AG09309 (cell line): ENCODE measurements at places on chromosomes 6 and 20.

- peak; percentile 46 for DNase-seq
Observed at GRCh38 chr6:125950293-125950692, 6.3 kb upstream of the HINT3 start.

GRCh38 chr6:24649691-24650090, 3.7 kb upstream of the KIAA0319 start:
- DNase-seq: no peak

GRCh38 chr6:144809120-144809519, 524.0 kb downstream of the UTRN start:
- no peak for DNase-seq

DNA sequence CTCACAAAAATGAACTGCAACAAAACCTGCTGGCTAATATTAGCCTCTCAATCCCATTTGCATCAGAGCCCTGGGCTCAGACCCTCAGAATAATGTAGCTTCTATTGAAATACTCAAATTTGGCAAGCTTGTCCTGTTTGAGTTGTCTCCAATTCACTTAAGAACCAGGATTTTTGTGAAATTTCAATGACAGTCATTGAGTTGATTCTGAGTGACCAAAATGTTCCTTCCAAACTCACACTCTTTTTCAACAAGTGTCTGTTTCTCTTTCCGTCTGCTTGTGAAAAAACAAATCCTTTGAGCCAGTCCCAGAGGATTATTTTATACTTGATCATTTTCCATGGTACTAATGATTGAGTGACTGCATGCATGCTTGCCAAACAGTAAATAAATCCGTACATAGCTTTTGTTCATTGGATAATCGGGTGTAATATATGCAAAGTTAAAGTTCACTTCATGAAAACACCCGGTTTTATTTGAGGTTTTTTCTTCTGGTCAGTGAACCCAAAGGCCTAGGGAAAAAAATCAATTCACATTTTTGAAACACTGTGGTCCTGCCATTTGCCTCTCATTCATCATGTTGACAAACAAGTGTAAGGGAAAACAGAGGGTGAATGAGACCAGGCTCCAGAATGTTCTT, 16.4 kb upstream of the SLC22A2 start:
- DNase-seq: no peak

GRCh38 chr20:38207621-38208020, 42.6 kb upstream of the TGM2 start:
- no peak for DNase-seq

GRCh38 chr6:19976411-19977129, 139.4 kb downstream of the ID4 start:
- no peak for DNase-seq

- DNase-seq: peak; percentile 98
Observed at GRCh38 chr6:121932076-121932991, 467.1 kb upstream of the HSF2 start.

- peak; percentile 61 for DNase-seq
Observed at GRCh38 chr6:9139746-9140145, 704.4 kb upstream of the SLC35B3 start.

GRCh38 chr20:63265891-63266515, 6.6 kb upstream of the ARFGAP1 start:
- peak; percentile 25 for DNase-seq

DNA sequence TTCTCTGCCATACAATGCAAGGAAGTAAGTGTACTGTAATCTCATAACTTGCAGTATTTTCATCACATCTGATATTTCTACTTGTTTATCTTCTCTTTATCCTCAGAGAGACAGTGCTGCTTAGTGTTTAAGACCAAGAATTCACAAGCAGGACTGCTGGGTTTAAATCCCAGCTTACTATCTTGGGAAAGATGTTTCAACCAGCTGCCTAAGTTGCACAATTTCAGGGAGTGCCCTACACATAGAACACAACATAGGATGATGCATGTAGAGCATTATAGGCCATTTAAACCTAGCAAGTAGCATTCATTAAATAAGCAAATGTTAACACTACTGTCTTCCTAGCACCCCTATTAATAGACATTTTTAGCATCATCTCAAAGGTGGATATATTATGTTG, 205.2 kb upstream of the CEP162 start:
- peak; percentile 49 for DNase-seq

- DNase-seq: no peak
Observed at GRCh38 chr6:15573384-15573783, 89.4 kb downstream of the DTNBP1 start.

- DNase-seq: no peak
Observed at GRCh38 chr20:20733943-20734342, 21.5 kb upstream of the RALGAPA2 start.

DNA sequence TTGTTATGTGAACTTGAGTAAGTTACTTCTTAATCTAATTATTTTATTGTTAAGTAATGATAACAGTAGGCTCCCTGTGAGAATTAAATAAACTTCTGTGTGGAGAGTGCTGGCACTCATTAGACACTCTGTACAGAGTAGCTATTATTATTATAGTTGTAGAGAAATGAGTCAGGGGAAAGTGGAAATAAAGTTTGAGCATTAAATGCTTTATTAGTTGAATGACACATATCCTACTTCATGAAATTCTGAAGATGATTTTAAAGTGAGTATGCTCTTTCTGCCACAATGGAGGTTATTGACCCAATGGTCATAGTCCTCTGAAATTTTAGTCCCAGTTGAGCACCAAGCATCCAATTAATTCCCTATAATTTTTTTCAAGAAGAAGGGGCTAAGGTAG, 5.9 kb downstream of the ECI2 start:
- no peak for DNase-seq

DNA sequence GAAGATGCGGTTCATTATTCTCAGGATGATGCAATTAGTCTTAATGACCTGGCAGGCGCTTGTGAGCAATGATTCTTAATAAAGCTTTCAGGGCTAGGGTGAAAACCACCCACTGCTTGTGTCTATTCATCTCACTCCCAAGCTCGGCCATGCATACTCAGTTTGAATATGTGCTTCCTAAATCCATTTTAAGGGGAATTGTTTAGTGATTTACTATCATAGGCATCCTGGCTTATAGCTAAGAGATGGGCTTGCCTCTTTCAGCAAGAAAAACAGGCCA, 141.1 kb upstream of the SLC24A3 start:
- no peak for DNase-seq

DNA sequence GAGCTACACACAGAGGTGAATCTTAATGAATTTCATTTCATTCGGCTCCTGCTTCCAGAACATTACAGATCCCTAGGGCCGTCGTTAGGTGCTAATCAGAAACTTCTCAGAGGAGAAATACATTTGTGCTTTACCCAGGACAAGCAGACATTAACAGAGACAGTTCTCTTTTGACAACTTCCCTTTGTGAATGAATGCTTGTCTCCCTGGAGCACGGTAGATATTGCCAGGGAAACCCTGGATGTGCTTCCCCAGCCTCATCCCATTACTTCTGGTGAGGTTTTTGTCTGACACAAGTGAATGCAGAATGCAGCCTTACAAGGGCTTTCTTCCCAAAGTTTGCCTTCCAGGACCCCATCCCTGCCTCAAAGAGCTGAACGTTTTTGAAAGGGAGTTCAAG, 105.4 kb downstream of the SYNDIG1 start:
- DNase-seq: no peak

GRCh38 chr6:47094241-47094925, 52.3 kb upstream of the ADGRF1 start:
- DNase-seq: no peak

GRCh38 chr6:137309078-137309762, 90.0 kb upstream of the IFNGR1 start:
- no peak for DNase-seq

DNA sequence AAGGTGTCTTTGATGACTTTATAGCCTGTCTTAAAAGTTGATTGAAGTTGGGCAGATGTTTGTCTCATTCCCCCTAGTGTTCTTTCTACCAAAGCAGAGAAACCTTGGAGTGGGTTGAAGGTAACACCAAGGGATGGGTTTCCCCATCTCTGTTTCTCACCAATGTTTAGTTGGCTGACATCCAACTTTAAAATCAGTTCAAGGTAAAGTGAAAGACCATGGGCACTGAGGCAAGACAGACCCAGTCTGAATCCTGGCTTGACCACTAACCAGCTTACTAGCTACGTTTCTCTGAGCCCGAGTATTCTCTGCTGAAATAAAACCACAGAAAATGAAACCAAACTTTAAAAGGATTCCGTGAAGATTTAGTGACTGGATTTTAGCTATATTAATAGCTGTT, 258.9 kb downstream of the KIF16B start:
- DNase-seq: no peak
